ENCODE measurements at places on chromosomes 3 and 15.

GRCh38 chr3:23691357-23691895 is 114.3 kb upstream of the UBE2E1 start:
- DNase-seq: no peak

DNA sequence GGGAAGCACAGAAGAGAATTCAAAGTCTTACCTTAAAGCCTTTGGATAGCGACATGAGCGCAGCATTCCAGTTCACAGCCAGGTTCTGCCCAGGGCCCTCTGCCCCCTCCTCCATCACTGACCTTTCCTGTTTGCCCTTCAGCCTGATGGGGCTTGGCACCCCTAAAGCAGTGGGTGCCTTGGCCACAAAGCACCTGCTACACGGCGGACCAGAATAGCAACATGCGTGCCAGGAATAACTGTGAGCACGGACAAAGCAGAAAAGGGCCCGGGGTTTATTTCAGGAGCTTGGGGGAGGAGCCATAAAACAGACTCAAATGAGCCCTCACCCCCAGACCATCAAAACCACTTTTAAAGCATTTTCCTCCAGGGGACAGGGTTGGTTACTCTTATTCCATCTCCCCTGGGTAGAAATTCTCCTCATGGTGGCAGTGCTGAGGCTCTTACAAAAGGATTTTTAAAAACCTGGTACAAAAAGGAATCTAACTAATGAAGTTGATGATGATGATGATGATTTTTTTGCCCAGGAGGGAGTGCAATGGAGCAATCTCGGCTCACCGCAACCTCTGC is 135.4 kb downstream of the KLF13 start:
- no peak for DNase-seq

DNA sequence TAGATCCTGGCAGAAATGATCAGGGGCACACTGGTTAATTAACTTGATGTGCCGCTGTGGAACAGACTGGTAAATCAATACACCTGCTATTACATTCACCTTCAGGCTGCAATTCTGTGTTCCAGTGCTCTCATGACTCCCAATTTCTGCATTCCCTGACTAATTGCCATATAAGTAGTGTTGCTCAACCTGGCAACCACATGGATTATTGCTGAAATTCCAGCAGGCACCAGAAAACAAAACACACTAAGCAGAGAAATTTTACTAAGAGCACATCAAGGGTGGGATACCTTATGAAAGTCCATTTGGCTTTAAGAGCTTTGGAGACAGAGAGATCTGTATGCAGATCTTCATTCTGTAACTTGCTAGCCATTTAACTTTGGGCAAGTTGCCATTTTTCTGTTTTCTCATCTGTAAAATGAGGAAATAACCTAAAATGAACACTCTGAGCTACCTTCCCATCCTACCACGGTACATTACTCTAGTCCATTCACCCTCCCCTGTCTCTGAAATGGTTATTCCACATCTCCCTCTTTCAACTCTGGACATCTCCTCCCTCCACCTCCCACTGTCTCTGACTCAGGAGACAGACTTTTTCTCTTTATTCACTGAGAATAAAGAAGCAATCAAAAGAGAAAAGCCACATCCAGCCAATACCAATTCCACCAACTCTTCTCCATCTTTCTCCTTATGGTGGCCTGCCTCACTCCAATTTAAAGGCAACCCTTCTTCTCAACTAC is 54.6 kb downstream of the STAC start:
- DNase-seq: no peak

DNA sequence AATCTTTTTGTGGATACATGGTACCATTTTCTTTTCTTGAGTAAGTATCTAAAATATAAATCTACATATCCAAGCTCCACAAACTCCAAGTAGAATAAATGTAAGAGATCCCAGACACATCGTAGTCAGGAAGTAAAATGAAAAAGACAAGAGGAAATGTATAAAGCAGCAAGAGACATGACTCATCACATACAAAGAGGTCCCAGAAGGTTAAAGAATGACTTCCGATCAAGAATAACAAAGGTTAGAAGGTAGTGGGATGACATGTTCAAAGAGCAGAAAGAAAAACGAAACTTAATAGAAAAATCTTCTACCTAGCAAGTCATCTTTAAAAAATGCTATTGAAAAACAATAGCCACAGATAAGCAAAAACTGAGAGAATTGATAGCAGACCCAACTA is 705.8 kb downstream of the NR2F2 start:
- DNase-seq: no peak

DNA sequence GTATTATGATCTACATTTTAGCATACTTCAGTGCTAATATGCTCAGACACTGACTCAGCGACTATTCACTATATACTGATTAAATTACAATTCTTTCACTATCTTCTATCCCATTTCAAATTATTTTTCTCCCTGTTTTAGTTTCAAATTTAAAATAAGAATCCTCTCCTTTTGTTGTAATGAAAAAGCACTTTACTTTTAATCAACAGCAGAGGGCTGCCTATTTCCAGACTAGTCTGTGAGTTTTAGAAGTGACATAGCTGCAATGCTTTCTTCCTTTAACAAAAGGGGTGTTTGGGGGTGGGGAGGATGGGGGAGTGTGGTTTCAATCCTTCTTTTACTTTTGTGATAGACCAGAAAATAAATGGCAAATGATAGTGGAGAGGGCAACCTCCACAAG is 2.4 kb downstream of the NEDD4 start:
- peak; percentile 13 for DNase-seq

- DNase-seq: peak; percentile 0
Observed at GRCh38 chr15:28456476-28457395, 76.0 kb downstream of the GOLGA8G start.

- DNase-seq: no peak
Observed at GRCh38 chr3:113560271-113560670, 27.9 kb downstream of the SIDT1 start.

- DNase-seq: no peak
Observed at GRCh38 chr3:179624451-179624850, 19.9 kb downstream of the NDUFB5 start.

- no peak for DNase-seq
Observed at GRCh38 chr3:177713928-177714900, 516.9 kb upstream of the TBL1XR1 start.

DNA sequence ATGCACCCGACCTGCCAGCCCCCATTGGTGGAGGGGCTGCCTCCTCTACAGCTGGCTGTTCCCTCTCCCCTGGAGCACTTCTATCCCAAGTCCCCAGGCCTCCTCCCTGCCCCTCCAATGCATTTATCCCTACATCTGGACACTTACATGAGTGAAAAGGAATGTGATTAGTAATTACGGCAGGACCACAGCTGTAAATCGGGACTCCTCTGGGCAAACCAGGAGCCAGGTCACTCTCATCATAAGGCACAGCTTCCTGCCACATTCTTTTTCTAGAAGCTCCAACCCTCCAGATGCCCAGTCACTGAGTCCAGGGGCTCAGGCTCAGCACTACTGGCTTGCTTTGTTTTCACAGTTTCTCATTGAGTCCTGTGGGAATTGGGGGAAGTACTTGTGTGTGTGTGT is 54.3 kb downstream of the IL20RB start:
- no peak for DNase-seq

- no peak for DNase-seq
Observed at GRCh38 chr3:25283613-25284012, 144.4 kb upstream of the RARB start.

DNA sequence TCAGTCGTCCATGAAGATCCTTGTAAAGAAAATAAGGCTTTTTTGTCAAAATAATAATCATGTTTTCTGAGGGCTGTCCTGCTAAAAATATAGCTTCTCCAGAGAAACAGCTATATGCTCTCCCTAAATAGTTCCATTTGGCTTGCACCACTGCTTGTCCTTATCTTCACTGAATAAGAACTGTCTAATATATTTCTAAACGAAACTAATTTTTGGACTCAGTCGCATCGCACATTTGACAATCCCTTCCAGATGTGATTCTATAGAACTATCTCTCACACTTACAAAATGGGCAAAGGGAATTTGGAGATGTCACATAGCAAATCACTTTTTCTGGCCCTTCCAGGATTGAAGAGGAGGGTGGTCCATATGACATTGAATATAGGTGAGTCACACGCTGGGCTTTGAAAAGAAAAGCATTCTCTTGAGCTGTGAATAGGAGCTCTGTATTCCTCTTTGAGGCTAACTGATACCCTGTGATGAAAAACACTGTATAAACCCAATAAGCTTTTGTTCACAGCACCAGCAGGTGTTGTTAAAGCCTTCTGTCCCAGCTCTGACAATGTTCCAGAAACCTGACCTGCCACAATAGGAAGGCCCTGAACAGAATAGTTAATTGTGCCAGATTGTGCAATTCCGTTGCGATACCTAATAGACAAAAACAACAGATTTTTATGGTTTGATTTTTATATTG is 1144.2 kb downstream of the ROBO2 start:
- DNase-seq: no peak

GRCh38 chr3:186986816-186987215 is 56.5 kb downstream of the ST6GAL1 start:
- no peak for DNase-seq

GRCh38 chr3:43153216-43154083 is 47.6 kb upstream of the POMGNT2 start:
- DNase-seq: peak; percentile 85

DNA sequence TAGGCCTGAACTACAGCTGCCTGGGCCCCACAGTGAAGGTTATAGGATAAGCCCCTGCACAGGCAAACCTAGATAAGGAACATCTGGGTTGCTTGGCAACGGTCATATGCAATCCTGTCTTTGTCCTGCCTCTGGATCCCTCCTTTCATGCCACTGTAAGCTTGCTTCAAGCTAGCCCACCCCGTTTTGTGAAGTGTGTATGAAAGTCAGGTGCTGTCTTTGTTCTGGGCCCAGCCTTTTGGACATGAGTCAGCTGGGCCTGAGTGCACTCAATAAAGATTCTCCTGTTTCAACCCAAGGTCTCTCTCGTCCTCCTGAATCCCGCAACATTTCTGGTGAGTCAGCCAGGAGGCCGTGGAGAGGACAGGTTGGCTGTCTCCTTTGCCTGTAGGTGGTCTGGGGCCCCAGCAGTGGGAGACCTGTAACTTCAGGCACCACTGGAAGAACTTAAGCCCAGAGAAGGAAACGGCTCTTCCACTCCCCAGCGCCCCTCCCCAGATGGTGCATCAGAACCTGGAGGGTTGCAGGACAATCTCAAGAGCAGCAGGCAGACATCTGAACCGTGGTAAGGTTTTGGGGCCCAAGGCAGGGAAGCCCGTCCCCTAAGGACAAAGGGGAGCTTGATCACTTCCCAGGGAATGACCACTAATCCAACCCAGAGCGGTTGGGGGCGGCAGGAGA is 8.3 kb upstream of the SLC9C1 start:
- DNase-seq: peak; percentile 60

- no peak for DNase-seq
Observed at GRCh38 chr3:151456065-151456464, 4.8 kb downstream of the IGSF10 start.

- no peak for DNase-seq
Observed at GRCh38 chr15:63517628-63518027, 13.2 kb downstream of the USP3 start.

DNA sequence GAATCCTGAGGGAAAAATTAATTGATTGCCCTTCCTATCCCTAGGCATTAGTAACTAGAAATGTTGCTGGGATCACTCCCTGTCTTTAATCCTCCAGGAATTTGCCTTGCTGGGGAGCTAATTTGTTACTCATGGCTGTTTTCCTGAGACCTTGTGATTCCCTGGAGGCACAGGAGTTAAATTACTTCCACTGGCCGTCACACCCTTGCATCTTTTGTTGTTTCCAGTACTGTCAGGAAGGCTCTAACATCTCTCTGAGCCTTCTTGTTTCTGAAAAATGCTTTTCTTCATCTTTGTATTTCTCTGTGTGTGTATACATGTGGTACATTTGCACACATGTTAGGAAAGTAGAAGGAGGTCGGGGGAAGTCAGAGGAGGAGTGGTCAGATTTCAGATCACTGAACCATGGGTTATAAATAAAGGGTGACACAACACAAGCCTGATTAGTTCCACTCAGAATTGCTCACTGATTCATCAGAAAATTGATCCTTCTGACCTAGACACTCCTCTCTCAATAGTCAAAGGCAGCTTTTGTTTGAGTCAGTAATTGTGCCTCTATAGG is 23.5 kb upstream of the LRRFIP2 start:
- no peak for DNase-seq

DNA sequence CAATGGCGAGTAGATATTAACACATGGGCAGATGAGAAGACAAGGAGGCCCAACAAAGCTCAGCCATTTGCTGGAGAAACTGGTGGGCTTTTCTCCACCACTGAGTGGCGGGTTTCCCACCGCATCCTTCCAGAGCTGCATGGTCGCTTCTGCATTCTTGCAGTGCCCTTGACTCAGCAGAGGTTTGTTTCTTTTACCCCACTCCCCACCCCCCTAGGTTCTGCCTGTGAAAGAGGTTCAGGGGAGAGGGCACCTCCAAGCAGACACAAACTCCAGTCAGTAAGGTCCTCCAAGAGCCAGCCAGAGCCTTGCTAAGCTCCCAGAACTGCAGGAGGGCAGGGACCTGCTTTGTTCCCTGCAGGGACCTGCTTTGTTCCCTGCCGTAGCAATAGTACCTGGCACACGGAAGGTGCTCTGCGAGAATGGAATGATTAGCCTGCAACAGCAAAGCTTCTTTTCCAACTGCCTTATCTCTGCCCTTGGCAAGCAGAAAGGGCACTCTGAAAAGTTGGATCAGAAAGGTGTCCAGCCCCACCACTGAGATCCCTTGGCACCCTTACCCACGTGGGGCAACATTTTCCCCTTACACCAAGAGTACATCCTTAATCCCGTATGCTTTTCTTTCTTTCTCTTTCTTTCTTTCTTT is 1.4 kb downstream of the PAQR5 start:
- no peak for DNase-seq

- DNase-seq: no peak
Observed at GRCh38 chr3:152519376-152519775, 250.6 kb downstream of the MBNL1 start.

GRCh38 chr3:194440756-194441155 is 41.7 kb upstream of the GP5 start:
- DNase-seq: no peak

DNA sequence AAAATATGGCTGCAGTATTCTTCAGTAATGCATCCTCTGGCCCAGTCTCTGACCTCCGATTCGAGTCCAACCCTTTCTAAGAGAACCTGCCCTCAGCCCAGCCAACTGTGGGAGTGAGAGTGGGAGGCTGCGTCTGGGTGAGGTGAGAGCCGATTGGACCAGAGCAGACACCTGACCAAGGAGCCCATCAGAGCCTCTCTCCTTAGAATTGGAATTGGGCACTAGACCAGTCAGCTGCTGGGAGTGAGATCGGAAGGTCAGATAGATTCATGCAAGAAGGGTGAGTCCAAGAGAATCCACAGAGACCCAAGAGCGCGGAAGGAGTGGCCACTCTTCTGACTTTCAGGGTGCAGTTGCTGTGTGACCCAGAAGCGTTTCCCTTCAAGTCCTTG is 10.2 kb downstream of the RASL12 start:
- no peak for DNase-seq

- no peak for DNase-seq
Observed at GRCh38 chr15:74400915-74401757, 32.6 kb downstream of the SEMA7A start.

DNA sequence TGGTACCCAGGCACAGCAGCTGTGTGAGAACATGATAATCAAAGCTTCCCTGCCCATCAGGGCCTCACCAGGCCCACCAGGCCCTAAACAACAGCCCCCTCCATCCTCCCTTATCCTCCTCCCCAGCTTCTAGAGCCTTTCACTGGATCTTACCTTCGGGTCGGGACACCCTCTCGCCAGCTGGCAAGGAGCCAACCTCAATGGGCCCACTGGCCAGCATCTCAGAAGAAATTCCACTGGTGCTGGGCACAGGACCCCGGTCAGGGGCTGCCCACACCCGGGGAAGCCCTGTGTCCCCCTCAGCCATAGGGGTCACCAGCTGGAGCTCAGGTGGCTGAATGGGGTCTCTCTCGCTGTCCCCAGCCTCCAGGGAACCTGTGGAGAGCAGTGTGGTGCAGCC is 6.8 kb upstream of the QARS1 start:
- DNase-seq: no peak

Data from lung (tissue), 17 donors.